Activated effector memory CD4-positive, alpha-beta T cell treated with Interleukin-2 at 50 U/mL for 16 hours (primary cell): ENCODE measurements at places on chromosomes 4 and X.
A peak's percentile ranks its signal among the peaks of the same experiment; 100 is the strongest.

- DNase-seq = no peak
These were observed 236.7 kb downstream of the PRDM5 start for GRCh38 chr4:120685756-120686278.

DNA sequence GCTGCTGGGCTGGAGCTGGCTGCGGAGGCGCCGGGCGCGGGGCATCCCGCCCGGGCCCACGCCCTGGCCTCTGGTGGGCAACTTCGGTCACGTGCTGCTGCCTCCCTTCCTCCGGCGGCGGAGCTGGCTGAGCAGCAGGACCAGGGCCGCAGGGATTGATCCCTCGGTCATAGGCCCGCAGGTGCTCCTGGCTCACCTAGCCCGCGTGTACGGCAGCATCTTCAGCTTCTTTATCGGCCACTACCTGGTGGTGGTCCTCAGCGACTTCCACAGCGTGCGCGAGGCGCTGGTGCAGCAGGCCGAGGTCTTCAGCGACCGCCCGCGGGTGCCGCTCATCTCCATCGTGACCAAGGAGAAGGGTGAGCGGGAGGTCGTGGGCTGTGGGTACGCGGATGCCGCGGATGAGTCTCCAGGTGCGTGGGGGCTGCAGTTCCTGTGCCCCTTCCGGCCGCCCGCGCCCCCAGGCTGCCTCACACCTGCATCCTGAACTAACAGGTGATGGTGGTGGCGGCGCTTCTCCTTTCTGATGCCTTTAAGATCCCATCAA, 499 bp downstream of the CYP2U1 start:
- peak; percentile 9 for DNase-seq

GRCh38 chrX:152136312-152136711, 2.1 kb downstream of the MAGEA10 start:
- DNase-seq = no peak

GRCh38 chrX:86002076-86002896, 45.1 kb downstream of the CHM start:
- peak; percentile 10 for DNase-seq

GRCh38 chrX:35890699-35891098, 28.8 kb upstream of the CFAP47 start:
- DNase-seq = no peak

GRCh38 chr4:165111906-165112367, 723 bp downstream of the TMEM192 start:
- DNase-seq = no peak

DNA sequence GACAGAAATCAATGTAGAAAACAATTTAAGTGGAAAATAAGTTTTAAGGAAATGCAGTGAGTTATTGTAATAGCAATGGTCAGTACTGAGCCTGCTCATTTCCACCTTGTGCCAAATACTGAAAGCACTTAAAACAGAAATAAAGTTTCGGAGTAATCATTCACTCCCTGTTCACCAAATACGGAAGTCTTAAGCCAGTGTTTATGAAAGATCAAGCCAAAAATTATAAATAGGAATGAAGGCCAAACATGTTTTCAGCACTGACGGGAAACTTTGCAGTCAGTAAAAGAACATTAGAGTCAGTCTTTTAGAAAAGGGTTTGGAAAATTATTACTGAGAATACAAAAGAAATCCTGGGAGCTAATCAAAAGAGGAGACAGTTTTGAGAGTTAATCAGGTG, 178.6 kb downstream of the DMD start:
- DNase-seq = no peak

- DNase-seq = no peak
These were observed 197.4 kb upstream of the HS3ST1 start for GRCh38 chr4:11626066-11626465.

GRCh38 chr4:91958596-91958995, 345.2 kb upstream of the GRID2 start:
- DNase-seq = no peak

- DNase-seq = no peak
These were observed 18.1 kb upstream of the CXCL2 start for GRCh38 chr4:74117024-74117534.

DNA sequence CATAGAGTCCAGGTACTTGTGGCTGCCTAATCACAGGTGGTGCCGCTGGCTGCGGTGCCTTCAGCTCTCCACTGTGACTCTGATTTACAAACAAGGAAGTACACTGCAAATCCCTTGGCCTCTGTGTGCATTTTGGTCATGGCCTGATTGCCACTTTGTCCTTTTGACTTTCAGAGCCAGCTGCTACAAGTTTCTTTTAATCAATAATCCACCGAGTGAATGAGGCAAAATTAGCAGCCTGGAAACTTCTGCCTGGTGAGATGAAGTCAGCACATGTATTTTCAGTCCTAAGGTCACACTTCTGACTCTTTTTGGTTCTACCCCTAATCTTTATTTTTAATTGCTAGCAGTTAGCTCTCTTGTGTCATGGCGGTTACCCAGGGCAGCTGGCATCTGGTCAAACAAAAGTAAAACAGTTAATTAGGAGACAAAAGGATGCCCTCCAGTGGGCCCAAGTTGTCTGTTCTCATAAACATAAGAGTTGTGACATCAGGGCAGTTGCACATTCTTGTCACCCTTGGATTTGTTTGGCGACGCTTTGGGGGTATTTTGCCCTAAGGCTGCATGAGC, 62.3 kb upstream of the LNX1 start:
- no peak for DNase-seq

GRCh38 chrX:1928805-1929204, 313.9 kb downstream of the ASMT start:
- DNase-seq = no peak
